SIG-M5 (cell line): ENCODE measurements at places on chromosomes 3 and 15.
A peak's percentile ranks its signal among the peaks of the same experiment; 100 is the strongest.

DNA sequence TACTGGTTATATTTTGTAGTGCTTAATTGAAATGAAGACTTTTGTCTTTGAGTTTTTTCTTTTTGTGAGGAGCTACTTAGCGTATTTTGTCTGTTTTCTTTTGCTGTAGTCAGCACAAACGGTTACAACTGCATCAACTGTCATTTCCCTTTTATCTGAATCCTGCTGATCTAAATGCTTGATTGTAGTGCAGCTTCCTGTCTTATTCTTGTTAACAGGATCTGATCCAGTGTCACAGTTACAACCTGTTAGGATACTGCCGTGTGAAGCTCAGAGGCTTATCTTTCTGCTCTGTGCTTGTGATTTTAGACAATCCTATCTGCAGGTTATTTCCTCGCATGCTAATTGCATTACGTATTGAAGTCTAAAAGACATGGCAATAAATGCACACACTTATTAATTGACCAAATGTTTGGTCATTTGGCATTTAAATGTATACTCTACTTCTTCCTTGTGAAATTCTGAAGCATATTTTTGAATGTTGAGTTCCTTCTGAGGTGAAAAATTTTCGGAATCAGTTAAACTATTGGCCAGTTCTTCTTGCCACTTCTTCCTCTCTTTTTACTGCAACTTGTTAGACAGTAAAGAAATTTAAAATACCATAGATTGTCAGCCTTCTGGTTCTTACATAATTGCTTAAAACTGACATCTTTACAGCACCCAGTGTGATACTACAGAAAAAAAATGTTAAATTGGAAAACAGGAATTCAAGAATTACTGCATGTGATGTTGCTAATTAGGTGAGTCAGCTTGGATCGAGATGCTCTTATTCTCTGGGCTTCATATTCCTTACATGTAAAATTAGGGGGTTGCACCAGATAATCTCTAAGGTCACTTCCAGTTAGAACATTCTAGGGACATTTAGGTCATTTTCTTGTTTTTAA, 168.2 kb downstream of the MBNL1 start:
- no peak for DNase-seq

DNA sequence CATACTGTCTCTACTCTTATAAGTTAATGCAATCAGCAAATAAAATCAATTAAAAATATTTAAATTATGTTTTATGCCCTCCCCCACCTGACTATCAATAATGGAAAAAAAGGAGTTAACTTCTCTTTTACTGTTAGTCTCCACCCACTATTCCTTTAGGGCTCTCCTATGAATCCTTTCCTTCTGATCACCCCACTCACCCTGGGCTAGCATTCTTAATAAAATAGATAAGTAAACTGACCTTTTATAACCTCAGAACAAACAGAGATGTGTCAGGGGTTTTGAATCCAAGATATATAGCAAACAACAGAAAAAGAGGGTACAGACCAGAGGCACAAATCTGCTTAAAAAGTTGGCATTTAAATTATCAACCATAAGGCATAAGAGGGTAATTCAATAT, 116.1 kb upstream of the PLXND1 start:
- no peak for DNase-seq

GRCh38 chr3:144031938-144032337, 60.3 kb downstream of the DIPK2A start:
- DNase-seq = no peak

GRCh38 chr3:45123030-45123429, 23.1 kb downstream of the CDCP1 start:
- no peak for DNase-seq

DNA sequence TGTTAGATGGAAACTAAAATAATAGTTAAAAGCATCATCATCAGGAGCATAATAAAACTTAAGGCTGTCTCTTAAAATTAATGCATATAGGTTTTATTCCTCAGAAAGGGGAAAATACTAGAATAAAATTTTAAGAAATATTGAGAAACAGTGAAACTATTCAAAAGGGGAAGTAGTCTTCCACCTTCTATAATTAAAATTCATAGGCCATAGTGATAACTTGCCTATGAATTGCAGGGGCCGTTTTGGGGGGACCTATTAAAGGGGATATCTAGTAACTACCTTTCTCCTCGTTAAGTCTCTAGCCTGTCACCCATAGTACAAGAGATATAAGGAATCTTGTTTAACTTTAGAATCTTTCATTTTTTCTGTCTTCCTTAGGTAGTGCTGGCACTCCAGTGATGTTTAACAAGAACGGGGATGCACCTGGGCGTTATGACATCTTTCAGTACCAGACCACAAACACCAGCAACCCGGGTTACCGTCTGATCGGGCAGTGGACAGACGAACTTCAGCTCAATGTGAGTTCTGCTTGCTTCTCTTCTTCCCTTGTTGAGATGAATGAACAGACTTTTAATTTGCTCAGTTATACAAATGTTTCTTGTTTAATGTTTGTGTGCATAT, 600.4 kb downstream of the GRM7 start:
- DNase-seq = no peak

DNA sequence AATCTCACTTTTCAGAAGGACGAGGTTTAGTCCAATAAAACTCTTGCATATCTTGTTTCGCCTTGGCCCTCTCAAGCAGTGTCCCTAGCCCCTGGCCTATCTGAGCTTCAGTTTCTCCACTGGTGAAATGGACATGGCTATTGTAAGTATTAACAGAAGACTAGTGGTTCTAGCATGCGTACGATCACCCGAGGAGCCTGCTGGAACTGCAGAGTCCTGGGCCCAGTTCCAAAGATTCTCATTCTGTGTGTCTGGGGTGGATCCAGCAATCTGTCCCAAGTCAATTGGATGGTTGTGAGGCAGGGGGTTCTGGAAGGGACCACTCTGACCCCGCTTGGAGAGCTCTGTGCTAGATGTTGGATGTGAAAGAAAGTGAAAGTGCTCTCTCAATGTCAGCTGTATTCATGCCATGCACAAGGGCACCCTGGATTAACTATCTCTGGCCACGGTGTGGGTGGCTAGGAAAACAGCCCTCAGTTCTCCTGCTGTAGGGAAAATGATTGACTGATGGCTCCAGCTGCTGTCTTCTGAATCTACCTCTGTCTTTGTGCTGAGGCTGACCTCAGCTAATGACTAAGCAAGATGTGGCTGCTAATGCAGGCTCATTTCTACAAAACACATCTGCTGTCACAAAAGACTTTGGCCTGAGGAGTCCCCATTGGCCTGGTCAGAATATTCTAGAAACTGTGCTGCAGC, 1.9 kb upstream of the PLA1A start:
- DNase-seq = no peak

- DNase-seq = no peak
These were observed 12.2 kb downstream of the ZDHHC3 start for GRCh38 chr3:44963571-44964325.

- DNase-seq = no peak
These were observed 22.2 kb downstream of the TMEM43 start for GRCh38 chr3:14147066-14147435.

- no peak for DNase-seq
These were observed 41.8 kb downstream of the ANP32A start for GRCh38 chr15:68778876-68779275.

DNA sequence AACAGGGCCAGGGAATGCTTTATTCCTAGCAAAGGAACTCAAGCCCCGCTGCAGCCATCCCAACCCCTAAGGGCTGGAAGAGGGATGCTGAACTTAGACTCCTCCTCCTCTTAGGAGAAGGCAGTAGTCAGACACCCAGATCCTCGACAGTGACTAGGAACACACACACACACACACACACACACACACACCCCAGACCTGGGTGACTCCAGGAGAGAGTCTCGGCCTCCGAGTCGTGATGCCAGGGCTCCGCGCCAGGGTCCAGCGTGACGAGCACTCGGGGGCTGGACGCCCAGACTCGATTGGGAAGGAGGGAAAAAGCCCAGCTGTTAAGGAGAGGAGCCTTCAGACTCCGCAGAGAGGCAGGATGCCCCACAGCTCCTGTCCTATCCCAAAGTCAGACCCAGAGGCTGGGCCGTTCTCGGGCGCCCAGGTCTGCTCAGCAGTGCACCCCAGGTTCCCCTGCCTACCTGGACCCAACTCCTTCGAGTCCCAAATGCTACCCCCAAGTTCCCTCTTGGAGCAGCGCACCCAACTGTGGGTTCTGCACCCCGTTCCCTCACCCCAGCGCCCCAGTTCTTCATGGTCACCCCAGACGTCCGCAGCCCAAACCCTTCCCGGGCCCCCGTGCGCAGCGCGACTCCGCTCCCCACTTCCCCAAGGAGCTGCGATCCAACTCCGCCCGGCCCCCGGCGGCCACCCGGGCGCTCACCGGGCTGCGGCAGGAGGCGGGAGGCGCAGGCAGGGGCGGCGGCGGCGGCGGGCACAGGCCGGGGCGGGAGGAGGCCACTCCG, 421 bp downstream of the BMF start:
- DNase-seq = no peak

GRCh38 chr3:123298903-123299302, 97.2 kb downstream of the SEC22A start:
- no peak for DNase-seq

DNA sequence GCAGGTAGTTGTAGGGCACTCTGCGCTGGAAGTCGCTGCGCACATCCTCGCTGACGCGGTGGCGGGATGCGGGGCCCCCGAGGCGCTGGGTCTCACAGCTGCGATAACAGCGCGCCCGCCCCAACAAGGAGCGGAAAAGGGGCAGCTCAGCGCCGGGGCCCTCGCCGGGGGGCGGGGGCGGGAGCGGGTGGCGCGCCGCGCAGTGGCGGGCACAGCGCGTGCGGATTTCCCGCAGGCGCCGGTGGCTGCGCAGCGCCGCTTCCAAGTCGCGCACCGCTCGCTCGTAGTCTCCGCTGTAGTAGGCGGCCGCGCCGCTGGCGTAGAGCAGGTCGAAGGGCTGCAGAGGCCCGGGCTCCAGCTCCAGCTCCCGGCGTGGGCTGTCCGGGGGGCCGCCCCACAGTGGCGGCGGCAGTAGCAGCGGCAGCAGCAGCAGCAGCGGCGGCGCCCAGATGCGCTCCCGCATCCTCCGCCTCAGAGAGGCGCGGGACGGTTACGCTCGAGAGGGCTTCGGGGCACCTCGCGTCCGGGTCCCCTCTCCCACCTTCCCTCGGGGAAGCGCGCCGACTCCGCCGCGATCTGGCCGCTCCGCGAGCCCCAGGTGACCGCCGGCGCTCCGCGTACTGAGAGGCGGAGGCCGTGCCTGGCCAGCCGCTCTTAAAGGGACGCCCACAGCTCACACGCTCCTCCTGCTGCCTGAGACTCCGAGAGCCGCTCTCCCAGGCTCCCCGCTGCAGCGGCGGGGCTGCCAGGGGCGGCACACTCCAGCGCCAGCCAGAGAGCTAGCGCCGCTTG, at the start of gene P3H2:
P3H2 (minus strand) TSS at position 629 of the 792 bp plus-strand sequence; CDS start at position 463, 166 bp downstream.
- peak; percentile 49 for DNase-seq

GRCh38 chr3:118472586-118472985, 562.1 kb downstream of the IGSF11 start:
- DNase-seq = no peak

- no peak for DNase-seq
These were observed 346.1 kb downstream of the CHST2 start for GRCh38 chr3:143465666-143466065.

DNA sequence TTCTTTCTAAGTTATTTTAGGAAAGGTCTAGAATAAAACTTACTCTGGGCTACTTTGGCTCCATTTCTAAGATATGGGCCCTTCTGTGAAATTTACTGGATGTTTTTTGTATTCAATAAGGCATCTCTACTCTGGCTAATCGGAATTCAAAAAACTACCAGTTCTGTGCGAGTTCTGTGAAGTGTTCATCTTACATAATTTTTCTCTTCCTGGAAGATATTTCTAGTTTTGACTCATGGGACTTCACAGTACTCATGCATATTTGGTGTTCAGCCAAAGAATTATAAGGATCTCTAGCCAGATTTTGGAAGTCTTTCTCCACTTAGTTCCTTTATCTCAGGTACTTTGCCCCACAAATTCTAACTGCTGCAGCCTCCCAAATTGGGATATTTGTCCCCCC, 46.4 kb upstream of the MBNL1 start:
- DNase-seq = no peak

DNA sequence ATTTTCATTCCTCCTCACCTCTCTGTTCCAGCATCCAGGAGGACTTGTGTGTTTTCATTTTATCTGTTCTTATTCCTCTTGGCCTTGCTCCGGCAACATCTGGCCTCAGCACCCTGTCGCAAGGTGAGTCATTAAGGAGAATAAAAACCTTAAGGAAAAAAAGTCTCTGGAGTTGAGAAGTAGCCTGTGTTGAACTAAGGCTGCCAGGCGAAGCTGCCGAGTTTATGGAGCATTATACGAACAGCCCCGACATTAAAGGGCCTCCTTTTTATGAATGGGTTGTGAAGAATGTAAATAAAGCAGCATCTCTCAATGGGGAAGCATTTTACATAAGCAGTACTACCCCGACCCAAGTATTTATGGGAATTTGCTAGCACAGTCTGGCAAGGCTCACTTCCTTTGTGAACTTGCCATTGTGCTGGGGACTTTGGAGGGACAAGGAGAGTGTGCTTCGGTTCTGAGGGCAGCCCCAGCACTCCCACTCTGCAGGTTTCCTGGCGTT, 4.7 kb downstream of the BAHD1 start:
- no peak for DNase-seq

DNA sequence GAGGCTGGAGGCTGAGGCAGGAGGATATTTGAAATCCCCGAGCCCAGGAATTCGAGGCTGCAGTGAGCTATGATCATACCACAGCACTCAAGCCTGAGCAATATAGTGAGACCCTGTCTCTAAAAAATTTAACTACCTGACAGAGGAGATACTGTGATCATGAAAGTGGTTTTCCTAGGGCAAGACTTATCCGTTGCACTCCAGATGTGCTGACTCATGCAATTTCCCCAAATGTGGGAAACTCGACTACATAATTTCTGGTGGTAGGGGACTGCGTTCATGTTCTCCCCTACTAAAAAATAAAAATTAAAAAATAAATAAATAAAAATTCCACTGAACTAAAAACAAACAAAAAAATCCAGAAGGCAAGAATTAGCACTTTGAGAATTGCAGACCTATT, 271.7 kb downstream of the SHQ1 start:
- no peak for DNase-seq

- no peak for DNase-seq
These were observed 81.9 kb upstream of the CDV3 start for GRCh38 chr3:133491481-133492059.

GRCh38 chr3:159600291-159600690, 388.3 kb upstream of the IL12A start:
- DNase-seq = no peak

DNA sequence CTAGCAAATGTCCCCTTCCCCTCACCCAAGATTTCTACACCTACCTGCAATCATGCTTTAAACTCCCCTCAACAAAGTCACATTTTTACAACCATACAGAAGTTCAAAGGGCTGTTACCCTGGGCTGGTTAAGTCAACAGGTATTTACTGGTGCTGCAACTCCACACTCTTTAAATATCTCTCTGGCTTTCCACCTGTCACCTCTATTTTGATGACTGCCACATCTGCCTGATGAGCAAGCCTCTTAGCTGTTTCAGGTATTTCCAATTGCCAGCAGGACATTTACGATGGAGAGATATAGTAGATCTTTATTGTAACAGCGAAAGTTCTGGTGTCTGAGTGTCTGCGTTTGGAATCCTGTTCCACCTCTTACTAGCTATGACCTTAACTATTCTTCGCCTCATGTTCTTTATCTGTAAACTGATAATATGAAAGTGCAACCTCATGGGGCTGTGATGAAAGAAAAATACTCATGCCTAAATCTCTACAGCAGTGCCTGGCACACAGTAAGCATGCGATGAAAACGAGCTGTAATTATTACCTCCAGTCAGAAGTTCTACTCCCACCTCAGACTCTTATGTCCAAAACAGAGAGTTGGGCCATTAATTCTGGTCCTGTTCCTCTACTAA, 44.2 kb upstream of the TPM1 start:
- no peak for DNase-seq
